MCF 10A (cell line): ENCODE measurements at places on chromosomes 4 and X. TPM values are rescaled to one million over a fixed set of nuclear protein-coding genes. Genes with fewer than 3 reads are reported as not detected.

Gene TBX22
- not detected in 2 replicates for total RNA-seq

Gene MAGEC1
- not detected in 2 replicates for total RNA-seq

Gene TRAPPC11
- total RNA-seq = 29.4 and 35.0 TPM in 2 replicates

Gene KLB
- total RNA-seq = not detected in 2 replicates

Gene WWC2
- total RNA-seq = 38.6 and 42.4 TPM in 2 replicates

Gene TMPRSS11A
- not detected in 2 replicates for total RNA-seq

Gene PCSK1N
- 5.0 and 6.3 TPM in 2 replicates for total RNA-seq

Gene LAMP2
- total RNA-seq = 67.0 and 74.8 TPM in 2 replicates

Gene GATA1
- total RNA-seq = not detected in 2 replicates

Gene LPAR4
- not detected in 2 replicates for total RNA-seq

Gene SOWAHD
- total RNA-seq = not detected in 2 replicates

Gene IL21
- not detected in 2 replicates for total RNA-seq

Gene CSAG3
- total RNA-seq = not detected in 2 replicates

Gene NLGN3
- 0.42 and 0.44 TPM in 2 replicates for total RNA-seq

Gene FAM193A
- 30.7 and 31.3 TPM in 2 replicates for total RNA-seq

Gene NPNT
- total RNA-seq = 0.09 TPM in 1 of 2 replicates, not detected in the other

Gene AADAT
- 6.4 and 6.9 TPM in 2 replicates for total RNA-seq

Gene ASB12
- not detected in 2 replicates for total RNA-seq

Gene MAGEA8
- total RNA-seq = not detected in 2 replicates

Gene EGF
- 0.12 TPM in 1 of 2 replicates, not detected in the other for total RNA-seq

Gene GRID2
- total RNA-seq = not detected in 2 replicates

Gene DOCK11
- total RNA-seq = 1.9 and 3.1 TPM in 2 replicates

Gene GBA3
- total RNA-seq = not detected in 2 replicates

Gene GPRASP3
- 1.6 and 2.5 TPM in 2 replicates for total RNA-seq

Gene GRPR
- not detected in 2 replicates for total RNA-seq

Gene GABRE
- total RNA-seq = 12.9 and 19.3 TPM in 2 replicates

Gene CLGN
- total RNA-seq = 10.7 and 37.6 TPM in 2 replicates

Gene EOLA1
- 18.2 and 22.3 TPM in 2 replicates for total RNA-seq

Gene HSD17B13
- not detected in 2 replicates for total RNA-seq

Gene AKAP14
- total RNA-seq = not detected in 2 replicates

Gene NSUN7
- not detected in 2 replicates for total RNA-seq

Gene KIT
- not detected in 2 replicates for total RNA-seq

Gene BEX1
- total RNA-seq = not detected in 2 replicates

Gene TCEAL2
- not detected in 2 replicates for total RNA-seq

Gene ZNF630
- total RNA-seq = 2.4 and 3.2 TPM in 2 replicates

Gene MAGEB2
- not detected in 2 replicates for total RNA-seq

Gene ARX
- total RNA-seq = 0.10 TPM in 1 of 2 replicates, not detected in the other

Gene ADGRA3
- 25.2 and 27.3 TPM in 2 replicates for total RNA-seq

Gene TRMT10A
- 17.7 and 19.1 TPM in 2 replicates for total RNA-seq

Gene HSFX1
- total RNA-seq = 0.61 TPM in 1 of 2 replicates, not detected in the other

Gene PRR32
- total RNA-seq = not detected in 2 replicates

Gene TTC29
- total RNA-seq = not detected in 2 replicates

Gene TCP11X2
- not detected in 2 replicates for total RNA-seq

Gene GPRASP1
- 1.2 and 2.0 TPM in 2 replicates for total RNA-seq

Gene RIPPLY1
- total RNA-seq = not detected in 2 replicates

Gene GPR82
- not detected in 2 replicates for total RNA-seq

Gene FAAH2
- total RNA-seq = 1.7 and 3.1 TPM in 2 replicates

Gene NEIL3
- 3.4 and 5.8 TPM in 2 replicates for total RNA-seq

Gene RHOXF2
- total RNA-seq = not detected in 2 replicates

Gene ARHGAP24
- total RNA-seq = 2.6 and 3.2 TPM in 2 replicates

Gene IL15
- 0.51 and 1.3 TPM in 2 replicates for total RNA-seq
